ENCODE measurements at places on chromosomes 7 and 10.

DNA sequence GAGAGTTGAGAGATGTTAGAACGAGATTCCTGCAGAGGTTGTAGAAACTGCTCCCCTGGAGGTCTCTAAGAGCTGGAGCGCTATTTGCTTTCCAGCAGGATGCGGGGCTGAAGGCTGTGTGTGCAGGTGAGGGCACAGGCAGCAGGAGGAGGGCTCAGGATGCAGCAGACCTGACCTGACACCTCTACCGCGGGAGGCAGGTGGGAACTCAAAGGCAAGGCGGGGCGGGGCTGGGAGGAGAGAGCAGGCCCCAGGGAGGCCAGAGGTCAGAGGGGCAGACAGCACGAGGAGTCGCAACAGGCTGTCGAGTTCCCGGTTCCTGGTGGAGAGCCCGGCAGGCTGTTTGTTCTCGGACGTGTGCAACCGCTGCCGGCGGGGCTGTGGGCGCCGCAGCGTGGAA, 7.9 kb upstream of the CRTAC1 start:
- no peak for DNase-seq

GRCh38 chr7:105028004-105028403, 14.0 kb downstream of the KMT2E start:
- no peak for DNase-seq

DNA sequence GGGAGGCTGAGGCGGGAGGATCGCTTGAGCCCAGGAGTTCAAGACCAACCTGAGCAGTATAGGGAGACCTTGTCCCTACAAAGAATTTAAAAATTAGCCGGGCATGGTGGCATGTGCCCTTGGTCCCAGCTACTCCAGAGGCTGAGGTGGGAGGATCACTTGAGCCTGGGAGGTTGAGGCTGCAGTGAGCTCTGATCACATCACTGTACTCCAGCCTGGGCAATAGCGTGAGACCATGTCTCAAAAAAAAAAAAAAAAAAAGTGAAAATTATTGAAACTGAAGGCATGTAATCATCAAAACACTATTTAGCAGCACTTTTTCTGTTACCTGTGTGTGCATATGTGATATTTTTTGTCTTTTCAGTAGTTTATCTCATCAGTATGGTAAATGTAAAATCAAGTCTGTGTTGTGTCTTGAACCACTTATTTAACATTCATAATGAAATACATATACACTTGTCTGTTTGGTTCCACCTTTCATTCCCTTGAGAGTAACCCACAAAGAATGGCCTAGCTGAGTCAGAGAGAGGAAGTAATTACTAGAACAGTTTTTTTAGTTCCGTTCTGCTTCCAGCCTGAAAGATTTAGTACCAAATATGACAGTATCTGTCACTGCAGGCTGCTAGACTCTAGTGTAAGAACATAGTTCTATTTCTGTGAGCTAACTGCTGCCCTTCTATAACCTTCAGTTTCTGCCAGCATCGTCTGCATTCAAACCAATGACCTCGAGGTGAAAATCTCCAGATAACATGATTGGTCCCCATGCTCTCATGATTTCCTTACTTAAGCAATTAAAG, 68.6 kb downstream of the MMRN2 start:
- DNase-seq, result no peak

GRCh38 chr7:73387221-73387828, 46.3 kb upstream of the FZD9 start:
- DNase-seq, result no peak

DNA sequence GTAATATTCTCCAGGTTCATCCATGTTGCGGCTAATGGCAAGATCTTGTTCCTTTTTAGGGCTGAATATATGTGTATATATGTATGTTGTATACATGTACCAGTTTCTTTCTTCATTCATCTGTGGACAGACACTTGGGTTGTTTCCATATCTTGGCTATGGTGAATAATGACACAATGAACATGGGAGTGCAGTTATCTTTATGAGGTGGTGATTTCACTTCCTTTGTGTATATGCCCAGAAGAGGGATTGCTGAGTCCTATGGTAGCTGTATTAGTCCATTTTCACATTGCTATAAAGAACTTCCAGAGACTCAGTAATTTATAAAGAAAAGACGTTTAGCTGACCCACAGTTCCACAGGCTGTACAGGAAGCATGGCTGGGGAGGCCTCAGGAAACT, 17.1 kb upstream of the TSPAN15 start:
- no peak for DNase-seq

GRCh38 chr7:92589056-92589455, 1.1 kb downstream of the FAM133B start:
- DNase-seq, result no peak

- DNase-seq, result no peak
Measured at GRCh38 chr7:28823582-28823981, 134.5 kb downstream of the TRIL start.

- no peak for DNase-seq
Measured at GRCh38 chr10:62631241-62631640, 173.3 kb upstream of the ADO start.

- DNase-seq, result no peak
Measured at GRCh38 chr10:129790715-129791446, 173.2 kb downstream of the EBF3 start.

GRCh38 chr10:79350407-79351154, 3.3 kb downstream of the PPIF start:
- DNase-seq, result no peak

DNA sequence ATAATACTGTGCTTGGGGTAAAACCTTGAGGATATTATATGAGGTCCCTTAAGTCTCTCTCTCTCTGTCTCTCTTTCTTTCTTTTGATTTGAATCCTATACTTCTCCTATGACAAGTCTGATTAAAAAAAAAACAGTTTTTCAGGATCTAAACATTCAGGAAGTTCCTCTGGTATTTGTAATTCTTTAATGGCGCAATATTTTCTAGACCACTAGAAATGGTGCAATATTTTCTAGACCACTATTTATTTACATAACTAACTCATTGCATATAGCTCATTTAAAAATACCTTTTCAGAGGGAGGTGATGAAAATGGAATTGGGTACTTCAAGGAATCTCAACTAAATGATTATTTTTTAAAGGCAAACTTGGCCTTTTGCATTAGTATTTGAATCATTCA, 1235.3 kb downstream of the GATA3 start:
- no peak for DNase-seq

DNA sequence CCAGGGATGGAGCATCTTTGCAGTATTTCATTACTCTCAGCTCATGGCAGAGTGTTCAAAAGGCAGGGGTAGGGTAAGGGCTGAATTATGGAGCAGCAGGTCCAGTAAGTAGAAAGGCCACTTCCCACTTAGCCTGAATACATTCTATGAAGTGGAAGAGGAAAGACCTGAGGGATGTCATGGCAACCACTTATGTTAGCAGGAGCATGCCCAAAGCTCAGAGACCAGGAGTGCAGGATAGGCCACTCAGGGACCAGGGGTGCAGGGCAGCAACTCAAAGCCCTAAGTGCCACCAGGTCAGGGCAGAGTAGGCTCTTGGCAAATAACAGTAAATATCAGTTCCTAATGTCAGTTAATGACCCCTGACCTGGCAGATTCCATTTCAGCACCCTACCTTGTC, 3.6 kb downstream of the SRI start:
- no peak for DNase-seq

DNA sequence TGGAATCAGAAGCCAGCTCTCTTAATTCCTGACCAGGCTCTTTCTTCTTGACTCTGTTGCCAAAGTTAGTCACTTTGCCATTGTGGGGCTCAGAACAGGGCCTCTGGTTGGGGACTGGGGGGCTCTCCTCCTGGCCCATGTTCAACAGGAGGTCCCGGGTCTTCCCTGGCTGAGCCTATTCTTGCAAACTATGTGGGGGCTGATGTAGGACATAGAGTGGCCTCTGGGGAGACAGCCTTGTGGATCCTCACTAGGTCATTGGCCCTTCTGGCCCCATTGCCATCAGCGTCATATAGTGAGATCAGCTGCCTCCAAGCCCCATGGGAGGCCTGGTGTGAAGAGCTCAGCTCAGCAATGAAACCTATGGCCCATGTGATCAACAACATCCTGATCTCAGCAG, 77.6 kb upstream of the LEP start:
- no peak for DNase-seq

GRCh38 chr7:149877890-149878522, 4.2 kb downstream of the ATP6V0E2 start:
- no peak for DNase-seq

GRCh38 chr10:33331379-33331694, 3.1 kb downstream of the NRP1 start:
- DNase-seq, result no peak

GRCh38 chr7:41029072-41029499, 673.8 kb downstream of the INHBA start:
- no peak for DNase-seq

GRCh38 chr10:86522510-86522855, 891 bp upstream of the WAPL start:
- no peak for DNase-seq

- DNase-seq, result no peak
Measured at GRCh38 chr7:80589631-80590030, 48.8 kb upstream of the CD36 start.

DNA sequence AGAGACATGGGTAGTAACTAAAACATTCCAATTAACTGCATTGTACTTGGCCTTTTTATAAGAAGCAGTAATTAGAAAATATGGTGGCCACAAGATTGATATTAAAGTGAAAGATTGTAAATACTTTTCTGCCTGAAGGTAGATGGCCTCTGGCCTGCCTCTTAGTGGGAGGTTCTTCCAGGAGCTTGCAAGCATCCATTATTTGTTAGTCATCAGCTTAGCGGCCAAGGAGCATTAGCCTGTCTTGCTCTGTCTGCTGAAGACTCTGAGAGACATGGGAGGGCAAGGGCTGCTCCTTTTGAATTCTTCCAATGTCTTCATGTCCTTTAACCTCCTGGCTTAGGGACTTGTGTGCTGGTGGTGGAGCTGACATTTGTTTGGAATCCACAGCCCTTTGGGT, 80.4 kb downstream of the TCF7L2 start:
- no peak for DNase-seq

DNA sequence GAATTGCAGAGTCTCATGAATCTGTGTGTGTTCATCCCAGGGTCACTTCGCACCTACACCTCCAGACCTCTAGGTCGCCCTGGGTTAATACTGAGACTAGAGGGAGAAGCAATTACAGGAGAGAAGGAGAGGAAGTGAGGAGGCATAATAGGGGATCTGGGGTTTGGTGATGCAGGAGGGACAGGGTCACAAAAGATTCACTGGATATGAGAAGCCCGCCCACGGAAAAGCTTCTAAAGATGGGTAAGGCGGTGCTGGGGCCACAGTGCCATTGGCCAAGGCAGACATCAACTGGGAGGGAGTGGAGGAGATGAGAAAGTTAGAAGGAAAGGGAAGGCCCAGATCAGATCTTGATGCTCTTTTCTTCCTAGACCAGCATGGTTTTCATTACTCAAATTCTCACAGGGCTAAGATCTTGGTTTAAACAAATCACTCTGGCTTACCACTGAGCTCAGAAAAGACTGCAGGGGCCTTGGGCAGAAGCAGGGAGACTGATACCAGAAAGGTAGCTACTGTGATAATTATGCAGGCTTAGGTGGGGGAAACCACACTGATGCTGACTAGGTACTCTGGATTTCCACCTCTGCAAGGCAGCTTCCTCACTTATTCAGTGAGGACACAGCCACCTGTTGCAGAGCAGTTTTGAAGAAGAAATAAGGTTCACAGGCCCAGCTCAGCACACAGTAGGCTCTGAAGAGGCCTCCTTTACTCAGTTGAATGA, 17.4 kb upstream of the ZNF273 start:
- DNase-seq, result no peak

GRCh38 chr7:82209179-82209747, 234.3 kb downstream of the CACNA2D1 start:
- no peak for DNase-seq

- no peak for DNase-seq
Measured at GRCh38 chr10:22606164-22606614, 108.2 kb downstream of the PIP4K2A start.

DNA sequence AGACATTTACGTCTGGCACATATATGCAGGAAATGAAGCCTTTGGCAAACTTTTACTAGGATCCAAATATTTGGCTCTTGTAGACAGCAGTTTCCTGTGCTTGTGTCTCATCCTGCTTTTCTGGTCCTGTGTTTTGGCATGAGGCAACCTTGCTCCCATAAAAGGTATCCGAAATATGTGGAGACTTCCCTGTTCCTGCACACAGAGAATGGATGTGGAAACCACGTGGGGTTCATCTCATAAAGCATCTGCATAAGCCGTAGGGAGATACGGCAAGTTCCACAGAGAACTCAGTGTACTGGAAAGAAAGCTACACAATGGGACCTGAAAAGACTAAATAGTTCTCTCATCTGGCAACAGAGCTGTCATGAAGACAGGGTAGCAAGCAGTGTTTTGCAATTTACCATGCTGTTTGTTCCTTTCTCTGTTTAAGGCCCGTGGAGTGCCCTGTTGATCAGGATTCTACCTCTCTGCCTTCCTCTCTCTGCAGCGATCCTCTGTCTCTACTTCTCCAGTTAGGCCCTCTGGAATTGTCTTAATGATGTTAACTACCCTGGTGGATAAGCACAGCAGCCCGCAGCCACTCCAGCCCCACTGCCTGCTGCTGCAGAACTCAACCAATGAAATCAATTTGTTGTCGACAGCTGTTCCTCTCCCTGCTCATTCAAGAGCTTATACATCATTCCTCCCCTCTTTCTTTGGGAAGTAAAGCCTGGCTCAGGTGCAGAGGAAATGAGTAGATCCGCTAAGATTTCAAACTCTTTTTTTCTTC, 293.6 kb downstream of the CSTF2T start:
- DNase-seq, result no peak

DNA sequence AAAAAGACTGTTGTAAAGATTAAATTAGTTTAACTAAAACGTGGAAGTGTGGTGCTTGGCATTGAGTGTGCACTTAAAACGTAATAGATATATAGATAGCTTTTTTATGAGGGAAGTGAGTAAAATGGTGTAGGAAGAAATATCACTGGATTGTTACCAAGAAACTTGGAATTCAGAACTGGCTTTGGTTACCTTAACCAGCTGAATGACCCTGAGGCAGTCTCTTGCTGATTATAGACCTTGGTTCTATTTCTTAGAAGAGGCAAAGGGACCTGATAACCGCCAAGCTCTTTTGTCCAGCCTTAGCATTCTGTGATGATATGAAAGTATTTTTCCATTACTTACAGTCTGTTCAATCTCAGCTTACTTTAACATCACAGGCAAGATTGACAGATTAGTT, 3.8 kb downstream of the REEP3 start:
- DNase-seq, result no peak

- DNase-seq, result no peak
Measured at GRCh38 chr7:139456511-139456910, 27.0 kb downstream of the KLRG2 start.

GRCh38 chr10:105148921-105149320, 507.8 kb downstream of the SORCS3 start:
- DNase-seq, result no peak

GRCh38 chr7:50679218-50680007, 103.3 kb downstream of the GRB10 start:
- no peak for DNase-seq

Measured in stimulated activated CD4-positive, alpha-beta T cell treated with anti-CD3 and anti-CD28 coated beads, Interleukin-1b, Interleukin-23, amount 100 ng/mL, for 1 hour (primary cell).